Fibroblast of skin of scalp (primary cell): ENCODE measurements at places on chromosomes 4 and X.

- DNase-seq = peak; percentile 7
These were observed 99.0 kb downstream of the ASB9 start for GRCh38 chrX:15170927-15171326.

DNA sequence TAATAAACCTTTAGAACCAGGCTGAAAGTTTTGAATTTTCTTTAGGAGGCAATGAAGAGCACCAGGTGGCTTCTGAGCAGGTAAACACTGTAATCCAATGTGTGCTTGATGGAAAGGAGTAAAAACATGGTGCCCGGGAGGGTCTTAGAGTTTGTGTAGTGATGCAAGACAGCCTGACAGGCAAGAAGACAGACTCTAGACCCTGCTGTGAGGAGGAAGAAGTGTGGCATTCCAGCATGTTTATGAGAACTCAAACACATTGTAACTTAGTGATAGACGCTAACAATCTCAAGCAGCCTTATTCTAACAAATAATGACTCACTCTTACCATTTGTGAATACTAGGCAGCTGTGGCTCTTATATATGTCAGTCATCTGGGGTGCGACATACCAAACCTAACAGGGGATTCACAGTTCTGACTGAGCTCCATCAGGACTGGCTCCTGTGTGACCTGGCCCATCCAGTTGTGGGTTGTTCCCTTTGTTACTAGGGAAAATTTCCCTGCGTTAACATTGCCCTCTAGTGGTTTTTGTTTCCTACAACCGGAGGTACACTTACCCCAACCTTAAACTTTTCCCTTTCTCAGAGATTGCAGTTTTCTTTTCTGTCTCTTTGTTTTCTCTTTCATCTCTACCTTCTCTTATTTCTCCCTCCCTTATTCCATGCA lies 53.8 kb downstream of the VSIG4 start:
- DNase-seq = peak; percentile 53

- peak; percentile 6 for DNase-seq
These were observed 137.7 kb upstream of the ZIC3 start for GRCh38 chrX:137428221-137428661.

DNA sequence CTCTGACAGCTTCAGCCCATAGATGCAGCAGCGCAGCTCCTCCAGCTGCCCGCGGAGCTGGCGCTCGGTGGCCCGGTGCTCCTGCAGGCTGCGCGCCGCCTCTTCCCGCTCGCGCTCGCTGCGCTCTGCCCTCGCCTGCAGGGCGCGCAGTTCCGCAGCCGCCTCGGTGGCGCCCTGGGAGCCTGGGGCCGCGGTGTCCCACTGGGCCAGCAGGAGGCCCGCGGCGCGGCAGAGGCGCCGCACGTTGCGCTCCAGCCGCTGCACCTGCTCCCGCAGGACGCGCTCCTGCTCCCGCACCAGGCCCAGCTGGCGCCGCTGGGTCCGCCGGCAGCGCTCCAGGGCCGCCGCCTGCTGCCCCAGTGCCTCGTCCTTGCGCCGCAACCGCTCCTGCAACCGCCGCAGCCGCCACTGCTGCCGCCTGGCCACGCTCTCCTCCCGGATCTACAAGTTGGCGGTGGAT lies 10.1 kb downstream of the C4orf50 start:
- DNase-seq = no peak

DNA sequence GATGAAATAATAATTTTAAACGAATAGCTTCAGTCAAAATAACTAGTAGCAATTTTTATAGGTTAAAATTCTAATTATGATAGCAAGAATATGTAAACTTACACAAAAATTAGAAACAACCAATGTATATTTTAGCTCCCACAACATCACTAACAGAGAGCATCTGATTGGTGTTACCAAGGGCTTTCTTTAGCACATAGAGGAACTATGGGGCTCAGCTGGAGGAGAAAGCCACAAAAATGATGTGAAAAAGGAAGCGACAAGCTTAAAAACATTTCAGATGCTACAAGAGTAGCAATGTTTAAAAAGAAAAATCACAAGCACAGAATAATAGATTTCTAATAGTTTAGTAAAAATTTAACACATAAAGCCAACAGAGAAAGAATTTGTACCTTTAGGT lies 56.3 kb downstream of the ATP8A1 start:
- DNase-seq = no peak

DNA sequence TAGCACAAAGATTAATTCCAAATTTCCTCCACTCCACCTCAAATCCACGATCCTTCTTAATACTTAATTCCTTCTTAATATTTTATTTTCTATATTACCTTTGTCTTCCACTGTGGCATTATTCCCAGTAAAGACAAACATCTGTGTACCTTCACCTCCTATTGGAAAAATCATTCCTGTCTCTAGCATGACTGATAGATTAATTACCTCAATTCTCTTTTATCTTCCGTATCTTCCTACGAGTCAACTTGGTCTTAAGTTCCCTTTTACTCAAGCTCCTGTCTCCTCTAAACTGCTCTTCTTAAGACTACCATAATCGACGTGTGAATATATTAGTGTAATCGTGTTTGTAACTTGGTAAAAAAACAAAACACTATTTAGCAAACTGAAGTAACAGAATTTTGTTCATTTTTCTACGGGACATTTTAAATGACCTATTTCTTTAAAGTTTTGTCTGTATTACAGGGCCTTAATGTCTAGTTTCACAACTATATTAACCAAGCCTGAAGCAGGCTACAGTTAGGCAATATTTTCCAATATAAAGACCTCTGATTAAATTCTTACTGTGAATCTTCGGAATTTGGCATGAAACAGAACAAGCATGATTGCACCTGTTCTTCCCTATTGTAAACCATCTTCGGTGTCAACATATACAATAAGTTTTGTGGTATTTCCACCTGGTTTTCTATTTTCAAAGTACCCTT lies 1.1 kb upstream of the USP38 start:
- DNase-seq = no peak

- DNase-seq = peak; percentile 89
These were observed 29.6 kb downstream of the SLC16A2 start for GRCh38 chrX:74450803-74451449.

DNA sequence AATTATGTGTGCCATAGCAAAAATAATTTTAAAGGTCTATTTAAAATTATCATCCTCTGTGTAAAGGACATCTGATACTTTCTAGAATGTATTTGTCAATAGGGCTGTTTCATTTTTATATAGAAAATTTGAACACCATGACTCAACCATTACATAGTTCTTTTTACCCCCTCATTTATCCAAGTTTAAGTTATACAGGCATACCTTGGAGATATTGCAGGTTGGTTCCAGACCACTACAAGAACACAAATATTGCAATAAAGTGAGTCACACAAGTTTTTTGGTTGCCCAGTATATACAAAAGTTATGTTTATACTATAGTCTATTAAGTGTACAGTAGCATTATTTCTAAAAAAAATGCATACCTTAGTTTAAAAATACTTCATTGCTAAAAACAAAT lies 130.4 kb downstream of the MSL3 start:
- DNase-seq = no peak

- DNase-seq = no peak
These were observed 181.0 kb upstream of the MAMLD1 start for GRCh38 chrX:150182161-150182560.

DNA sequence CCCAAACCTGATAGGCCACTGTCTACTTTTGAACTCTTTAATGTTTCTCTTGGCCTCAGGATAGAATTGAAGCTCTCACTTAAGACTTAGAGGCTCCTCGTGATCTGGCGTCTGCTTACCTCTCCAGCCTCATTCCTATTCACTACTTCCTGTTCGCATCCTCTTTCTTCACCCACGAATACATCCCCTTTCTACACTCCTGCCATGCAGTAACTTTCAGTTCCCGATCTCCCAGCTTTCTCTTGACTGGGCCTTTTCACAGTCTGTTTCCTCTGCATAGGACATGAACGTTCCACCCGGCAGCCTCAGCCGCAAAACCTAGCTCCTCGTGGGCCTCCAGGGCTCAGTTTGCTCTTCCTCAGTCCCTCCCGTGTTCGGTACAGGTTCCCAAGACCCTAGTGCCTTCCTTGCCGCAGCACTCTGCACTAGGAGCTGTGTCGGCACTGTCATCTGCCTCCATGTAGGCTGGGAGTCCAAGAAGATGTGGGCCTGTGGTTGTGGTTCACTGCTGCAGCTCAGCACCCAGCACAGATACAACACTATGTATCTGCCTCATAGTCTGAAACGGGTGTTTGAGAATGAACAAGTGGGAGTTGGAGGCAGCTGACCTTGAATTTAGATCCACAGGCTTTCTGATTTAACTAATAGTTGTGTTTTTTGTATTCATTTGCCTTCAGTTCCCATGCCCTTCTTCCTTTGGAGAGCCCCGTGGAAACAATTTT lies 15.8 kb downstream of the RPL39 start:
- no peak for DNase-seq

DNA sequence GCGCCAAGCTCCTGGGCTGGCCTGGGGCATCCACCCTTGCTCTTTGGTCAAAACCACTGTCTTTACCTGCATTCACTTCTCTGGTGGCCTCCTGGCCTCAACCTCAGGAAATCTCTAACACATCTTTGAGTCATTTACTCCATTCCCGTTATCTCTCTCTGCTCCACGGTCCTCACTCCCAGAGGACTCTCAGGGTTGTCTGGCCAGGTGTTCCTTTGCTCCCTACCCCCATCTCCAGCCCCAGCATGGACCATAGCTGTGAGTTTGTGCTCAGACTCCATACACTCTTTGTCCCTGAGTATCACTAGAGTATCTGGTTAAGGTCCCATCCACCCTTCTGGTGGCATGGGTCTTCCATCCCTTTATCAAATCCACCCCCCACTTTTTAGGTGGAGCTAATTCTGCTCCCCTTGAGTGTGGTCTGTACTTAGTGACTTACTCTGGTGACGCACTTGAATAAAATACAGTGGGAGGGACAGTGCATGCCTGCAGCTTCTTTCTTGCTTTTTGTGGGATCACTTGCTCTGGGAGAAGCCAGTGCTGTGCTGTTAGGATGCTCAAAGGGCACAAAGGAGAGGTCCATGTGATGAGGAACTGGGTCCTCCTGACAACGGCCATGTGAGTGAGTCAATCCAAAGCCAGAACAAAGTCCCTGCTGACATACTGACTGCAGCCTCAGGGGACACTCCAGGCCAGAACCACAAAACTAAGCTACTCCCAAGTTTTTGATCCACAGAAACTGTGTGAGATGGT lies 44.3 kb downstream of the IGFBP7 start:
- DNase-seq = peak; percentile 29

- DNase-seq = no peak
These were observed 26.5 kb downstream of the ELF4 start for GRCh38 chrX:130083656-130084382.

- no peak for DNase-seq
These were observed 80.2 kb downstream of the SYNPO2 start for GRCh38 chr4:118968813-118969212.

GRCh38 chrX:147910607-147911006 lies 1.1 kb upstream of the FMR1 start:
- no peak for DNase-seq

DNA sequence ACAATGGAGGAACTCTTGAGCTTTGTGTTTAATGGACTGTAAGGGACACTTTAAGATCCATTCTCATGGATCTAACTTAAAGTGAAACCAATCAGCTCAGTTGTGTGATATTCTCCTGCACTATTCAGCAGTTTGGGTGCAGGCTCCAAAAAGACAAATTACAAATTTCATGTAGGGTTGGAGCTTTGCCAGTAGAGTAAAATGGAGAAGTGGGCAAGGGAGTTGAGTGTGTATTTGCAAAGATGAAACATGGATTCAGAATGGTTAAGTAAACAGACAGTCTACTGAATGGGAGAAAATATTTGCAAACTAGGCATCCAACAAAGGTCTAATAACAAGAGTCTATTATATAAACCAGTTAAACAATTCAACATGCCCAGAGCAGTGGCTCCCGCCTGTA lies 21.2 kb upstream of the MID2 start:
- DNase-seq = no peak

GRCh38 chr4:94669672-94670664 lies 87.8 kb upstream of the BMPR1B start:
- no peak for DNase-seq

DNA sequence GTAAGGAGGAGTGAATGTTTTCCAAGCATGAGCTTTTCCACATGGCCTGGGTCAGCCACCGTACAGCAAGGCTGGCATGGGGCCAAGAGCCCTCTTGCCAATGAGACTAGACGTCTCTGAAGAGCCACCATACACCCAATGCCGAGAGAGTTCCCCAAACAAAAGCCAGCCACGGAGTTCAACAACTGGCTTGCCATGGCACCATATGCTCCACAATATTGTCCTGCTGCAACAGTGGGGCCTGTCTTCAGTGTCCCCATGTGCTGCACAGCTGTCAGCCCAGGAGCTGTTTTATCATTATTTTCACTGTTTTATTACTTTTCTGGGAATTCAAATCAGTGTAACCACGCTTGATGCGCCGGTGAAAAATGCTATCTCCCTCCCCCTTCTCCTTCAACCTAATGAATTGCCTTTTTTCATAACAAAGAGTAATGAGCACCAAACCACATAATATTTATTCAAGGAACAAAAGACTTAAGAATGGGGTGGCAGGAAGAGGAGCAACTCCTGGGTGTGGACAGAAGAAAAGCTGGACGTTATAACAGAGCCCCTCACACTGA lies 18.4 kb downstream of the MAML3 start:
- DNase-seq = peak; percentile 9

DNA sequence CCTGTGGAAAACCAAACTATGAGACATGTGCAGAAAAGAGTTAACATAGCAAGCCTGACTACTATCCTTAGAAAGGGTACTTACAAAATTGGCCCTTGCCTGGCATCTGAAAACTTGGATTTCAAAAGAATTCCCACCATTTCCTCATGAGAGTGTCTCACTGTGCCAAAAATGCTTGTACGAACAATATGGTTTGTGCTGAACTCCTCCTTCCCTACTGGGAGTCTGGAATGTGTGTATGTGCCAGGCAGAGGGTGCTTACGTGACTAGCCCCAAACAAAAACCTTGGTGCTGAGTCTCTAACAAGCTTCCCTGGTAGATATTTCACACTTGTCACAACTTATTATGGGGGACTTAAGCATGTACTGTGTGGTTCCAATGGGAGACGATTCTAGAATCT lies 81.7 kb upstream of the GIMD1 start:
- DNase-seq = peak; percentile 79
